ENCODE measurements at places on chromosomes 13 and 19.

DNA sequence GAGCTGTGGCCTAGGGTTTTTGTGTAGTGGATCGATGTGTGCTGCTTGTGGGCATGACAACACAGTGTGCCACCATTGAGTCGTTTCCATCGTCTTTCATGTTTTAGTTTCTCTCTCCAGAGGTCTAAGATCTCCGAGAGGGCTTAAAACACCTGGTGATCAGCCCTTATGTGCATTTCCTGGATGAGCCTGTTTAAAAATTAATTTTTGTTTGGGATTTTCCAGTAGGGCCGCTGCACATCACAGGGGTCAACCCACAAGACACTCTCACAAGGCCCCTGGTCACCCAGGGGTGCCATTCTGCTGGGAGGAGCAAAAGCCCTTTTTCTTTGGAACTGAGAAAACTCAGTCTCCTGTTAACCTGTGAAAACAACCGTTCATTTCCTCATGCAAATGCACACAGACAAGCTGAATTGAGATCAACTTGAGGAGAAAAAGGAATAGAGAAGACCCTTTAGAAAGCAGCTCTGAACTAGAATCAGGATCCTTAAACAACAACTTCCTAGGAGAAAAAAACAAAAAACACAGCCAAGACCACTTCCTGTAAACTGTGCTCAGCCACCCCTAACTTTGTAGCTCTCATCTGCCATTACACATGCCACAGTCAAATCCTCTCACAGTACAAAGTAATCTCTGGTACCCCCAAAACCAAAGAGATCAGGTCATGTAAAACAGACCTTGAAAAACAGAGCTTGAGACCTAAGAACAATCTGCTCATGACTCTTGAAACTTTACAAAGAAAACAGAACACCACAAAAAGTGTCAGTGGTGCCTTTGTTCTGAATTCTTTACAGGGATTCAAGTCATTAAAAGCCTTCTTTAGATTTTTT lies 8.3 kb upstream of the MTRF1 start:
- DNase-seq, result no peak

GRCh38 chr19:55579766-55580621 lies 654 bp downstream of the ZNF579 start:
- no peak for DNase-seq

DNA sequence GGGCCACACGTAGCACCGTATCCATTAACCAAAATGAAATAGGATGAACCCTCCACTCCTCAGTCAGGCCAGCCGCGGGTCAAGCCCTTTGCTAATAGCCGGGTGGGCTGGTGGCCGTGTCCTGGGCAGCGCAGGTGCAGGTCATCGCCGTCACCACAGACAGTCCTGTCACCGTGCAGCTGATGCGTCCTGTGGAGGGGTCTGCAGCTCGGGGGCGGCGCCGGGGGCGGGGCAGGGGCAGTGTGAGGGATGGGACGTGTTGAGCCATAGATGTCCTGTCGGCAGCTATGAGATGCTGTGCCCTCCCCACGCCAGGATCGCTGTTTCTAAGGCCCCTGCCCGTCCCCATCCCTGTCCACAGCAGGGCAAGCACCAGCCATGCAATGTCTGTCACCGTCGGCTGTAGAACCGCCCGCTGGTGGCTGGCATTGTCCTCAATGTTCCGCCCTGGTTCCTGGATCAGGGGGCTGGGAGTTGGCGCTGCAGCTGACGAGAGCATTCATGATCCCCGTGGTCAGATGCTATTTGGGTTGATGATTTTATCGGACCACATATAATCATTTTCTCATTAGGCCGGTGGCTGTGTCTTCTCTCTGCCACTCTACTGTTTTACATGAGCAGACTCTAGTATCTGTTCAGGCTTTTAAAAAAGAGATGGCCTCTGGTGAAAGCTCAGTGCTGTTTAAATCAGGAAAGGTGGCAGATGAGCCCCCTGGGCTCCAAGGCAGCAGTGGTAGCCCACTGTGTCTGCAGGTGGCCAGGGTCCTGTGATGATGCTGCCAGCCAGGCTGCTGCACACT lies 126.1 kb downstream of the KDM4B start:
- no peak for DNase-seq

DNA sequence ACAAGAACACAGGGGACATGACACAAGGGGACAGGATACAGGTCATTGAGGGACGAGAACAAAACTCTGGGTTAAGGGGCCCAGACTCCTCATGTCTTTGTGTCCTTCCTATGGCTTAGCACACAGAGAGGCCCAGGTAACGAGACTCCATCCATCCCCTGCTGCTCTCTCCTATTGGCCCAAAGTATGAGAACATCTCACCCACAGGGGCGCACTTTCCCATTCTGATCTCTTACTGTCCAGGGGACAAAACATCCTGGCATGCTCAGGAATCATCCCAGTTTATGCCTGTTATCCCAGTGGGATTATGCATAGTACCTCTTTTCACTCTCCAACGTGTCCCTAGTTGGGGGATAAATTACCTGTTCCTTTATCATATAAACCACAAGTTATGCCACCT lies 19.2 kb downstream of the C13orf42 start:
- no peak for DNase-seq

DNA sequence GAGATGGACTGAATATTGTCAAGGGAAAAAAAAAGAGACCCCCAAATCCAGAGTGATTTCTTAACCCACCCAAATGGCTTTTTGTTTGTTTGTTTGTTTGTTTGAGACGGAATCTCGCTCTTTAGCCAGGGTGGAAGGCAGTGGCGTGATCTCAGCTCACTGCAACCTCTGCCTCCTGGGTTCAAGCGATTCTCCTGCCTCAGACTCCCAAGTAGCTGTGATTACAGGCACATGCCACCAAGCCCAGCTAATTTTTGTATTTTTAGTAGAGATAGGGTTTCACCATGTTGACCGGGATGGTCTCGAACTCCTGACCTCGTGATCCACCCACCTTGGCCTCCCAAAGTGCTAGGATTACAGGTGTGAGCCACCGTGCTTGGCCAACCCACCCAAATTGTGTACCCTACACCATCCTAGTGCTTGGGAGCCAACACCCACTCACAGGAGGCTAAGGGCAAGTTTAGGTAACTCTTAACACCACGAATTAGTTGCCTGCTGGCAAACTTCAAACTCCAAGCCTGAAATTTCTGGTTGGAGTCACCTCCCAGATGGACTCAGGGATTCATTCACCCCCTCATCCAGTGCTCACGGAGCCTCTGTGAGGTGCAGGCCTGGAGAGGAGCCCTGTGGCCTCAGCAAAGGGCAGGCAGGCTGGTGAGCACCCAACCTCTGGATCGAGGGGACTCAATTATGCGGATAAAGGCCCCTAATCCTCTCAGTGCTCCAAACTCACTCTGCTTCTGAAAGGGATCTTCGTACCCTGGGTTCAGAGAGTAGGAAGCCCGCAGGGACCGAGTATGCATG lies 37.6 kb downstream of the ACTN4 start:
- DNase-seq, result no peak

DNA sequence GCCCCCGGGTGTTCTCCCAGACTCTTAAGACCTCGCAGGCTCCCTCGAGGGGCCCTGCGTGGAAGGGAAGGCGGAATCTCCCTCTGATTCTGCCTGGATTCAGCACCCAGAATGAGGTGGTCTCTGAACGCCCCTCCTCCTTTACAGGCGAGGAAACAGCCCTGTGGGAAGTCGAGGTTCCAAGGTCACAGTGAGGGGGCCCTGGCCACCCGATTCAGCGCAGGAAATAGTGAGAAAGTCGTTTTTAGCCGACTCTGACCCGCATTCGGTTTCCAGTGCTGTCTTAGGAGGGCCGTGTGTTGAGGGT lies 1.1 kb downstream of the BSG start:
- no peak for DNase-seq

- DNase-seq, result no peak
These were observed 955.5 kb upstream of the PCDH9 start for GRCh38 chr13:68185444-68186141.

- no peak for DNase-seq
These were observed 1.5 kb downstream of the SMAD9 start for GRCh38 chr13:36918246-36919131.

DNA sequence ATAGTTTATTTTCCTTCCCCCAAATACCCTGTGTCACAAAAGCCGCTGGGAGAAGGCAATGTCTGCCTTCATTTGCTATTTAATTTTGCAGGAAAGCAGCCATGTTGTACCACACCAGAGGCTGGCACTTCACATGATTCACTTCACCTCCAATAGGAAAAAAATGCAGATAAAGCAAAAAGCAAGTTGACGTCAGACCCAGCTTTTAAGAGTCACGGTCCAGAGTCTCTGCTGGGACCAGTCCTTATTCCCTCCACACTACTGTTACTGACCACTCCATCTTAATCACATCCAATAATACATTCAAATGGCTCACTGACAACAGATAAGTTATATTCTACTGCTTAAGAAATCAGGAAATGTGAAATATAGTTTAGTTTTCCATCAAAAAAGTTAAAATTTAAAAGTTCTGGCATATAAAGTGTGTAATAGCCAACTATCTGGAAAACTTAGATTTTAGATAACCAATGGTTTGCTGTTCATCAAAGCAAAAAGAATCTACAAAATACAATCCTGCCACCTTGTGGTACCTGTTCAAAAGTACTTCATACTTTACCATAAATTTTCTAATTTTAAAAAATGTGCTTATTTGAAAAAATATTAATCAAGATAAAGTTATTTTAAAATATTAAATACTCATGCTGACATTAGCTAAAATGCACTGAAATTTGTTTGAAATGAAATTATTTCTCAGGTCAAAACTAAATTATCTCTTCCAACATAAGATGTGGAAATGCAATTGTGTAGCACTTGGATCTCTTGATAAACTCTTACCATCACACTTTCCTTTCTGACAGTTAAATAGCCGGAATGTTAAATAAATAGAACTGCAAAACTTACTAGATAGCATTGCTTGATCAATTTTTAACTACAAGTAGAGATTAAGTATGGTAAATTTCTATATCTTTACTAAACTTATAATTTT lies 97.3 kb downstream of the SERP2 start:
- no peak for DNase-seq

- DNase-seq, result no peak
These were observed 22.5 kb downstream of the TMEM255B start for GRCh38 chr13:113781571-113781970.

DNA sequence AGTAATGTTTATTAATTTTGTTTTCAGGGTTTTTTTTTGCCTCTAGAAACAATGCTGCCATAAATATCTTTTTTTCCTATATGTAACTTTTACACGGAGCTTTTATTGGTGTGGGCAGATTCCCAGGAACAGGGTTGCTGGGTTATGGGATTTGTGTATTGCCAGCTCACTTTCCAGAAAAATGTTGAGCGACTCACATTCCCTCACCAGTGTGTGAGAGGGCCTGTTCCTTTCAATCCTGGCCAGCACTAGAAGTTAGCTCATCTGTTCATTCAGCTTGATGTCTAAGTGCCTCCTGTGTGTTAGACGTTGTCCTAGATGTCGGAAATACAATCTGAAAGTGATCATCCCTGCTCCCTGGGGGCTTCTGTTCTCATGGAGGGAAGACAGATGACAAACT lies 2.6 kb downstream of the ZNF71 start:
- DNase-seq, result no peak

- DNase-seq, result no peak
These were observed 29.7 kb downstream of the SIAH3 start for GRCh38 chr13:45821811-45822210.

DNA sequence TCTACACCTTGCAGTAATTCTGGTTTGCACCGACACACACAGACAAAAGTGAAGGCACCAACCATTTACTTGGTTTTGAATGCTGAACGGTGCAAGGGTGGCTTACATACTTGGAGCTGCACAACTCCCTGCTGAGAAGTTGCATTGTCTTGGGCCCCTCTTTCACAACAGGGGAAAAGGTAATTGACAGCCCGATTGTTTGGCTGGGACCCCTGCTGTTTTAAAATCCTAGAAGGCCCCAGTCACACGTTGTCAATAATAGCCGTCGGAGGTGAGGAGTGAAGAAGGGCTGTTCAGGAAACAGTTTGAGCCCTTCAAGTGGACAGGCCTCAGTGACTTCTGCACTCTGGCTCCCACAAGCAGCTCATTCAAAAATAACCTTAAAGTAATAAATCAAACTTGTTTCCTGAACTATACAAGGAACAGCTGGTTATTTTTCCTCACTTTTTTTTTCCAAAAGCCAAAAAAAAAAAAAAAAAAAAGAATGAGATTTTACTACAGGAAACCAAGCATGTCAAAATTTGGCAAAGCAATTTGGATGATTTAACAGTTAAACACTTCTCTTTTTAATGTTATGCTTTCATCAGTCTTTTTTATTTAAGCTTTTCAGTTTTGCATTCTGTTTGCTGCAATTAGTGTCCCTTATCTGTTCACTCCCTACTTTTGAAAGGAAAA lies 19.0 kb upstream of the SPRY2 start:
- DNase-seq, result no peak

GRCh38 chr19:23882493-23882892 lies 32.2 kb upstream of the ZNF726 start:
- DNase-seq, result no peak

DNA sequence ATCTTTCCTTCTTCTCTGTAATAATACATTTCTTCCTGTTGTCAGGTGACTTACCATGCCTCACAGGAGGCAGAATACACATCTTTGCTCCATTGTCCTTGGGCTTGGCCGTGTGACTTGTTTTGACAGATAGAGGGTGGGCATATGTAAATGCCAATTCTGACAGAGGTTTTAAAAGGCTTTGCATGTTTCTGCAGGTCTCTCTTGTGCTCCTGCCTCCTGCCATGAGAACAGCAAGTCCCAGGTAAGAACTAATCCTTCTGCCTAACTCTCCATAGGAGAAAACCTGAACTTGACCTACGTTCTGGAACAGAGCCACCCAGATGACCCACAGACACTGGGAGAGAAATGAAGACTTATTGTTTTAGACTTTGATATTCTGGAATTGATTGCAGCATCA lies 88.7 kb upstream of the TNFSF11 start:
- no peak for DNase-seq

DNA sequence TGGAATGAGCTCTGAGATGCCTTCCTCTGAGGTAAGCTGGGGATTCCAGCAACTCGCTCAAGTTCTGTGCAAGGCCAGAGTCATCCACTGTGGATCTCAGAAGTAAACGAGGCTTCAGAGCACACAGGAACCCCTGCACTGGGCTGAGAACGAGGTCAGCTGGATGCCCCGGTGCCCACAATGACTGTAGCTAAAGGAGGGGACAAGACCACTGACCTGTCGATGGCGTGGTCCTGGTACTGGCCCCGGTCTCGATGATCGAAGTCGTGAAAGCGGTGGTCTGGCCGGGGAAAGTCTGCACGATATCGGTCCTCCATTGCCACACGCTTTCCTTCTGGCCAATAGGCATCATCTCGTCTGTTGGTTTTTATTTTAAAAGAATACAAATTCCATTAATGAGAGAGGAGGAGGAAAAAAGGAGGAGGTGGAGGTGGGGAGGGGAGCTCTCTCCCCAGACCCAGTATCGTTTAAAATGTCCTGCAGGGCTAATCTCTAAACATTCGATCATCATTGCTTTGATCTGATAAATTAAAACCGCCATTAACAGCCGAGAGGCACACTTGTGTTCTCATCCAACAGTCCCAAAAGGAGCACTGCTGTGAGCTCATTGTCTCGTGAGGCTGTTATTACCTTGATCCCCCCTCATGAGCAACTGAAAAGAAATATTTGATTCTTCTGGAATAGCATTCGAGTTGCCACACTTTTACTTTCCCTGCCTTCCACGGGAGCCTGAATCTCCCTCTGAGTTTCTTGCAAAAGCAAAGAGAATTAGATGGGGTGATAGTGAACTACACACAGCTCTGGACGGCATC lies 25.0 kb upstream of the TINCR start:
- DNase-seq, result no peak

Measured in SIG-M5 (cell line).